Activated T-helper 1 cell treated with anti-CD3 and anti-CD28 coated beads, Interleukin-2, amount 50 U/mL, for 16 hours (primary cell): ENCODE measurements at places on chromosomes 7 and 10.

GRCh38 chr10:99870123-99870730 lies 87.8 kb downstream of the ABCC2 start:
- DNase-seq = no peak

DNA sequence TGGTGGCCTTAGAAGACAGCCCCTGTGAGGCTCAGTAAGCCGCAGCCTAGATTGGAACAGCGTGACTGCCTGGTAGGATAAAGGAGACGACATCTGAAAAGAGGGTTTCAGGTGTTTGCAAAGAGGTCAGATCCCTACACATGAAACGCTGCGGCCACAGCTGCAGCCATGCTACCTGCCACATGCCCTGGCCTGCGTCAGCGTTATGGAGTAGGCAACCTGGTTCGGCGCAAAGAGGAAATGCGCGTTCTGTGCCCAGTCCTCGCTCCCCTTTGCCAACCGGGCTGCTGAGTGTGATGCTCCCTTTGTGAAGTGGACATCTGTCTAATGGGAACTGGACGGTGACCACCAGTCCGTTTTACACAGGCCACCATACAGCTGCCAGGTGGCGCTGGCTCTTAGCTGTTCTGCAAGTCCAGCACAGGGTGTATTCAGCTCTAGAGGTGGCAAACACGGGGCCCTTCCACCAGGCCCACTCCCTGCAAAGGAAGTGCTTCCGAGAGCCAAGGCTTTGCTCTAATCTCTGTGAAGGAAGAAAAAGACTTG lies 160.3 kb downstream of the CELF2 start:
- DNase-seq = no peak

DNA sequence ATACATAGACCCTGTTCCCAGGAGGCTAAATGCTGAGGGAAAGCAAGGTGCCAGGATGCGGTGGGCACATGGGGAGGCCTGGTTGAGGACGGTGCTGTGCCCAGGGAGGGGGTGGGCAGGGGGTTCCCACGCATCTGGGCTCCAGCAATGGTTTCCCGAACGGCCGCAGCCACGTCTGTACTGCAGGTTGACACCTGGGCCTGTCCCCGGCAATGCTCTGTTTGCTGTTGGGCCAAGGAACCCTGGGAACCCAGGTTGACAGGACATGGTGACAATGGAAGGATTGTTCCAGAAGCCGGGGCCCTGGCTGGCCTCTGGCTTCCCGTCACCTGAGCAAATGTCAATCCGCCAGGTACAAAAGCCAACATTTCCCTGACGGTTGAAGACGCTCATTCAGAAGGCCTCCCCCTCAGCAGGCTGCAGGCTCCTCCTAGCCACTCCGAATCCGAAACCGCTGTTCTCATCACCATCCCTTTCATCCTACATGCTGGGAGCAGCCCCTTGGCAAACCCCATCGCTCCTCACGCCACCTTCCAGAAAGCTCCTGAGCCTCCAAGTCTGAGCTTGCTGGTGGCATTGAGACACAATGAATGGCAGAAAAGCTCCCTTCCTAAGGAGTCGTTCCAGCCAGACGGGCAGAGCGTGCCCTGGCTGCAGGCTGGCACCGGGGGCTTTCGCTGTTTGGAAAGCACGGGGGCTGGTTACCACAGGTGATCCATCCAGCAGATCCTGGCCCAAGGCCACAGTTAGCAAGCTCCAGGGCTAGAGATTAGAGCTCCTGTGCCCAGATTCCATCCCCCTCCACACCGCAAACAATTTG lies 31.2 kb downstream of the SPOCK2 start:
- no peak for DNase-seq

- no peak for DNase-seq
Observed at GRCh38 chr10:44574596-44575480, 189.9 kb upstream of the CXCL12 start.

DNA sequence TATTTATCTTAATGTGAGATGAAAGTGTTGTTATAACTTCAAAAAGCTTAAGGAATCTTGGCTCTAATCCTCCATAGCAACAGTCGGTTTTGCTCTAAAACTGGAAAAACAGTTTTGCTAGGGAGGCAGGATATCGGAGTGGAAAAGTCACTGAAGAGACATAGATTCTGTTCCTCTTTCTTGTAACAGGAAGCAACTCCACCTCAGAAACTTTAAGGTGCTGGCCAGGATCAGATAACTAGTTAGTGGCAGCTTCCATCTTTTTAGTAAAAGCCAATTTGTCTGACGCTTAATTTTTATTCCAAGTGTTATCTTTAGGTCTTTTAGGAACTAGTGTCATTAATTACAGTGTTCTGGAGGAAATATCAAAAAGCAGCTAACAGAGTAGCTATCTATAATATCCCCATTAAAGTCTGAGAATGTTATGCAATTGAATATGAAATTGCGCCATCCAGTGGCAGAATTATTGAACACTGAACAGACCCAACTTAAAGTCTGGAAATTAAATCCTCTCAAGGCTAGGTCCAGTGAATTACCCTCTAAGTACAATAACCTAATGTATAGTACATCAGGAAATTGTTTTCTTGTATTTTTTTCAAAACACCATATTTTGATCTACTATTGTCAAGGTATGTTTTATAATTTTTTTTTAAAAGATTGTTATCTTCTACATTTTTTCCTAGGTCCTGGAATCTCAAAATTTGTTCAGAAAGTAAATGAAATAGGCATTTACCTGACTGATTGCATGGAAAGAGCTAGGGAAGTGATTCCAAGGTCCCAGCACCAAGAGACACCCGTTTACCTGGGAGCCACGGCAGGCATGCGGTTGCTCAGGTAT lies 65.9 kb upstream of the CC2D2B start:
- DNase-seq = no peak

- no peak for DNase-seq
Observed at GRCh38 chr7:24727154-24728120, 29.8 kb downstream of the GSDME start.

- DNase-seq = no peak
Observed at GRCh38 chr10:59287587-59288255, 74.6 kb downstream of the FAM13C start.

DNA sequence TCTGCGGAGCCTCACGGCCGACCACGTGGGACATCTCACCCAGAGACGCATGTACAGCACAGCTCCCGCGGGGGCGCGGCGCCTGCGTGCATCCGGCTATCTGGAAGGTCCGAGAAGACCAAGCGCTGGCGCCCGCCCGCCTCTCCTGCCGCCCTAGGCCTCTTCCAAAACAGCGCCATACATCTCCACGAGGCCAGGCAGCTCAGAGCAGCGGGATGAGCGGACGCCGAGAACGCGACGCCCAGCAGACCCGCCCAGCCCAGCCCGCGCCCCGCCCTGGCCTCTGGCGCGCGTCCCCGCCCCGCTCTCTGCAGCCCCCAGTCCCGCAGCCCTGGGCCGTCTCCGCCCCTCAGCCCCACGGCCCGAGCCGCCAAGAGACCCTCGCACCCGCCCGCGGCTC lies 20.3 kb upstream of the LANCL2 start:
- DNase-seq = no peak

DNA sequence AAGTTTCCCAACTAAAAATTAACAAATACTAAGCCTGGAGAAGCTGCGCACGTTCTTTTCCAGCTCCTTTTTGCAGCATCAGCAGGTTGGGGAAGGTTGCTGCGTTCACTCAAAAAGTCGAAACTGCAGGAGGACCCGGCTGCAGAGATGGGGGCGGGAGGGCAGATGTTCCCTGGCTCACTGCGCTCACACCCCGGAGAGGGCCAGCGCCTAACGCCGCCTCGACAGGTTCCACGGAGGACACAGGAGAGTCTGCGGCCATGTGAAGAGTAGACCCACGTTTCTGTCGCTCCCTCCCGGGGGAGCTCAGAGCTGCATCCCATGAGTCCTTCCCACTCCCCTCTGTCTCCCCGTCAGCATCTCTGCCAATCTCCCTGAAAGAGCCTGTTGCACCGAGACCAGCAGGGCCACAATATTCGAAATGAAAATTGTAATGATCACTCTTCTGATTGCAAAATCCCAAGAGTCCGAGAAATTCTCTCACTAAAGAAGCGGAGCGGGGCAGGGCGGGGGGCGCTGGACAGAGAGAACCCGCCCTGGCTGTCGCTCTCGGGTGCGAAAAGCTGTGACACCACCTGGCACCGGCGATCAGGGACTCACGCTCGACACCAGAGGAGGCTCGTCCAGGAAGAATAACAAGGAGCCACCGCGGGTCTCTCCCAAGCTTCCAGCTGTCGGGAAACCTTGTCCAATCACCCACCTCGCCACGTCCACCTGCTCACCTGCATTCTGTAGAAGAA lies 131.5 kb upstream of the PFKP start:
- no peak for DNase-seq
